ENCODE measurements at places on chromosomes 3 and 15.

GRCh38 chr3:60308808-60309207 is 942.4 kb downstream of the FHIT start:
- DNase-seq, result no peak

DNA sequence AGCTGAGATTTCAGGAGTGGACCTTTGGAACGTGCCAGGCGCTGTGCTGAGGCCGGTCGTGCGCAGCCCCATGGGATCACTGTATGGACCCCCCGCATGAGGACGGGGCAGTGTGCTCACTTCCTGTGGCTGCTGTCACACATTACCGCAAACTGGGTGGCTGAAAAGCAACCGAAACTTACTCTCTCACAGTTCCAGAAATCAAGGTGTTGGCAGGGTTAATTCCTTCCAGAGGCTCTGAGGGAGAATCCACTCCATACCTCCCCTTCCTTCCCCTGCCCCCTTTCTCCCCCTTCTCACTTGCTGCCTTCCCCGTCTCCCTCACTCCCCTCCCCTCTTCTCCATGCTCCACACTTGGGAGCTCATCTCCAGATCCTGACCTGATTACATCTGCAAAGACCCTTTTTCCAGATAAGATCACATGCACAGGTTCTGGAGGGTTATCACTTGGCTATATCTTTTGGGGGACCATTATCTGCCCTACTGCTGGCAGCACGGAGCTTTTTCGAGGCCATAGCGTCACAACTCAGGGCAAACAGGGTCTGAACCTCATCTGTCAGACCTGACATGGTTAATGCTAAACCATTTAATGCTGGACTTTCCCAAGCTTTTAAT is 41.2 kb downstream of the KLF13 start:
- DNase-seq, result no peak

DNA sequence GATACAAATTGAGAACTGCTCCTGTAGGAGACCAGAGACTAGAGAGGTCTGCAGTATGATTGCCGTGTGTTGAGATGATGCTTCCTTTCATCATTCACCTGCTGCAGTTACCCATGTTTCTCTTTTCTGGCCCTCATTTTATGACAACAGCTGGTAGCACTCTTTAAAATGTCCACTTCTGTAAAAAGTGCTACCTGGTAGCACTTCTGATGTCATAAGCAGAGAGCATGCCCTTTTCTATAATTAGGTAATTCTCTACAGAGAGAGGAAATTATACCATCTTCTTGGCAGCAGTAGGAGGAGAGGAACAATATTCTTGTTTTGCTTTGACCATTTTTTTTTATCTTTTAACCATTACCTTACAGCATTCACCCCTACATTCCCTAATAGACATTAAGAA is 123.8 kb downstream of the PPM1L start:
- no peak for DNase-seq

- no peak for DNase-seq
Observed at GRCh38 chr3:184648636-184649035, 63.2 kb downstream of the MAGEF1 start.

GRCh38 chr3:29755416-29755815 is 474.5 kb downstream of the RBMS3 start:
- DNase-seq, result no peak

DNA sequence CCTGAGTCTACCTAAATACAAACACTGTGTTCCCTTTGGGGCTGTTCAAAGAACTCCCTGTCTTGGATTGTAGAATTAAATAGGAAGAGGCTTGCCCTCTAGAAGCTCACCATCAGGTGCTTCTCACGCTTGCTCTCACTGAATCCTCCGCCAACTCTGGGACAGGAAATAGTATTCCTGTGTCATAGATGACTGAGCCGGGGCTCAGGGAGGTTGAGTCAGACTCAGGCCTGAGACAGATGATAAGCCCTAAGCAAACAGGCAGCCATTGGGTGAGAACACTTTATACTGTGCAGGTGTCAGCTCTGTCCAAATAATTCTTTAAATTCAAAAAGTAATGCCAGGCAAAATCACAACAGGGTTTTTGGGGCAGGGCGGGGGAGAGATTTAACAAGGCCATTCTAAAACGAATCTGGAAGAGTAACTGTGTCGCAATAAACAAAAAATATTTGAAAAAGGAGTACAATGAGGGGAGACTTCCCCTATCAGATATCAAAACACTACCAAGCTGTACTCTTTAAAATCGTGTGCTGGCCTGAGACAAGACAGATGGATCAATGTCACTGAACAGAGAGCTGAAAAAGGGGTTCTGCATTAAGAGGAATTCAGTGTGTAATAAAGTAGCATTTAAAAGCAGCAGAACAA is 59.0 kb downstream of the EPHB3 start:
- DNase-seq, result no peak

DNA sequence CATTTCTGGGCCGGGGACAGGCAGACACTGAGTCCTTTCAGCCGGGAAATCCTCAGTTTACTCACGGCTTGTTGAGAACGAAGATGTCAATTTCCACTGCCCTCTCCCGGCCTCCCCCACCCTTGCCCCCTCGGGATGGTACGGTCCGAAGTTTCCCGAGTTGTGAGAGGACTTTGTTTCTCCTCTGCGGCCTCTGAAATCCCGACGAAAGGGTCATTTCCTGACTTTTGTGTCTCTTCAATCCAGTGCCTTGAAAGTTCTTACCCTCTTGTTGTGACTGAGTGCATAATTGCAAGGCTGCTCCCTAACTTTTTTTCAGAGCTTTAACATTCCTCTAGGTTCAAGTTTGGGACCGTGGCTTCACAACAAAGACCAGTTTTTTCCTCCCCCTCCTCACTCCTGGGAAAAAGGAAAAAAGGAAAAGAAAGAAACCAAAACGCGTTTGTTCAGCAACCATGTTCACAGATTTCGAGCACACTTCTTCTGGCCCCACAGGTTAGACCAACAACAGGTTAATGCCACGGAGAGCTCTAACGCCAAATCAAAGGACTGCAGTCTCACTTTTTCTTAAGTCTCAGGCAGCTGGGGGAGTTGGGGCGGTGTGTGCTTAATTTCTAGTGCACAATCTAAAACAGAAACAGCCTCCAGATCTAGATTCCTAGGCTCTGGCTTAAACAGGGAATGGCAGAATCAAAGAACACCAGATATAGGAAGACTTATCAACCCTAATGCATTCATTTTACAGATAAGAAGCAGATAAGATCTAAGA is 138.9 kb downstream of the TMCO5A start:
- no peak for DNase-seq

DNA sequence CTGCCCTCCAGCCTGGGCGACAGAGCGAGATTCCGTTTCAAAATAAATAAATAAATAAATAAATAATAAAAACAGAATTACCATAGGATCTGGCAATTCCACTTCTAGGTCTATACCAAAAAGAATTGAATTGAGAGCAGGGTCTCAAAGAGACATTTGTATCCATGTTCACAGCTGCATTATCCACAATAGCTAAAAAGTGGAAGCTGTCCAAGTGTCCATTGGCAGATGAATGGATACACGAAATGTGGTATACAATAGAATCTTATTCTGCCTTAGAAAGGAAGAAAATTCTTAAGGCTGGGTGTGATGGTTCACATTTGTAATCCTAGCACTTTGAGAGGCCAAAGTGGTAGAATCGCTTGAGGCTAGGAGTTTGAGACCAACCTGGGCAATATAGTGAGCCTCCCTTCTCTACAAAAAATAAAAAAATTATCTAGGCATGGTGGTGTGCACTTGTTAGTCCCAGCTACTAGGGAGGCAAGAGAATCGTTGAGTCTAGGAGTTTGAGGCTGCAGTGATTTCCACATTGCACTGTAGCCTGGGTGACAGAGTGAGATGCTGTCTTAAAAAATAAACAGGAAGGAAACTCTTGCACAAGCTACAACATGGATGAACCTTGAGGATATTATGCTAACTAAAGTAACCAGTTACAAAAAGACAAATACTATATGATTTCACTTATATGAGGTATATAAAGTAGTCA is 24.2 kb downstream of the PFKFB4 start:
- DNase-seq, result no peak

DNA sequence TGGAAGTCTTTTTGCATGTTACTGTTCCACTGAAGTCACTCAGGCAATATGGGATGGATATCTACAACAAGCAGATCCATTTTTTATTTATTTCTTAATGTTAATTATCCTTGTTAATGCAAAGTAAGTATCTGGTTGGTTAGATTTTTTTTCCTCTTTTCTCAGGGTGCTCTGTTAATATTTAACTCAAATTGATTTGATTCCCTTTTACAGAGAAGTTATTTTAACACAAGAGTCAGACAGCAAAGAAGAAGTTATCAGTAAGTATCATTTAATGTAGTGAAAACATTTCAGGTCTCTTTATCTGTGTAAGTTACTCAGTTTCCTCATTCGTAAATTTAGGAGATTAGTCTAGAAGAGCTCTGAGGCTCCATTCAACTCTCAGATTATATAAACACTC is 34.3 kb downstream of the TBC1D23 start:
- DNase-seq, result no peak

- DNase-seq, result no peak
Observed at GRCh38 chr3:33313331-33313730, 36.1 kb downstream of the FBXL2 start.

DNA sequence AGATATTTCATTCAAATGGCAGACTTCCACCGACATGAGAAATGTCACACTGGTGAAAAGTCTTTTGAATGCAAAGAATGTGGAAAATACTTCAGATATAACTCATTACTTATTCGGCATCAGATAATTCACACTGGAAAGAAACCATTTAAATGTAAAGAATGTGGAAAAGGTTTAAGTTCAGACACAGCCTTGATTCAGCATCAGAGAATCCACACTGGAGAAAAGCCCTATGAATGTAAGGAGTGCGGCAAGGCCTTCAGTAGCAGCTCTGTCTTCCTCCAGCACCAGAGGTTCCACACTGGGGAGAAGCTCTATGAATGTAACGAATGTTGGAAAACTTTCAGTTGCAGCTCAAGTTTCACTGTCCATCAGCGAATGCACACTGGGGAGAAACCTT is 8.6 kb upstream of the ZNF621 start:
- no peak for DNase-seq

DNA sequence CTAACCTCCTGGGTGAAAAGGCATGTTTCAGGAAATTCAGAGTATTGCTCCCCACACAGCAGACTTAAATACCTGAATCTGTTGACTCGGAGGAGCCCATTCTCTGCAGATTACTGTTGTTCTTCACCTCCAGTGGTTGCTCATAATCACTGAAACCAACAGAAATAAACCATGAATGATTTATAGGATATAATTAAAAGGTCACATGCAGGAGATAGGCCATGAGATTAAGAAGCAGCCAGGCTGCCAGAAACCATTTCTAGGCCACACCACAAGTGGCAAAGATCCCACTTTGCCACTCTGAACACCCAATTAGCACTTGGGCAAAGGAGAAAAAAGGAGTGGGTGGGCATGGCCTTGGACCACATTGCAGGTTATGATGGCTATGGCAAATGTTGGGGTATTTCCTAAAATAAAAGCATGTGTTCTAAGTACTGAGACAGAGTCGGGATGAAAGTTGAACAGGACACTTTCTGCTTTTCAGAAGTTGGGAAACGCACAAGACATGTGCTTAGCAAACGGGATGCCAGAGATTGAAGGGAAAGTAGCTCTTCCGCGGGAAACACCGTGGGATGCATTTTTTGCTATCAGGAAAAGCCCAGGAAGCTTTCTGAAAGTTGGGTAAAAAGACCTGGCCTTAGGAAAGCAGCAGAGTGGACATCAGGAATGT is 1.5 kb downstream of the CDC25A start:
- no peak for DNase-seq

DNA sequence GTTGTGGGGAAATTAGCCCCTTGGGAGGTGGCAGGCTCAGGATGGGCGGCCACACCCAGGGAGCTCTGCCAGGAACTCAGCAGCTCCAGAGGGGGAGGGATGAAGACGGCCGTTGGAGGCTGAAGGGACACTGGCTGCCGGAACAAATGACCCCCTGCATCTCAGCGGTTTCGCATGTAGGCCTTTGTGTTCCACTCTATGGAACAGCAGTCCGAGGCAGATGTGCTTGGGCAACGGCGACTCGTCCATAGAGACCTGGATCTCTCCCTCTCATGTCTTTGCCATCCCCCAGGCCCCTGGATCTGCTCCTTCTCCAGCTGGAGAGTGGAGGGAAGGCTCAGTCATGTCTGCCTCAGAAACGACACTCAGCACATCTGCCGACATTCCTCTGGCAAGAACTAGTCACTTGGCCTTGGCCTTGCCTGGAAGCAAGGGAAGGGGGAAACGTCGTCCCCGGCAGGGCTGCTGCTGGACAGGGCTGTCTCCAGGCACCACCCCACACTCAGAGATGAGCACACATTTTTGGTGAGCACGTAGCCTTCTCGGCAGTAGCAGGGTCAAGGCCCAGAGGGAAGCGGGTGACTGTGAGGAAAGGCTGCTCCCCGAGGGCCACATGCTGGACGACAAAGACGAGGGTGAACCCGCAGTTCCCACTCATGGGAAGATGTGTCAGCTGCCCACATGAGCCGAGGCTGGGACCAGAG is 83.8 kb downstream of the ASB7 start:
- no peak for DNase-seq

GRCh38 chr3:46848271-46849044 is 14.8 kb downstream of the MYL3 start:
- no peak for DNase-seq

GRCh38 chr3:116417151-116417550 is 28.1 kb downstream of the LSAMP start:
- DNase-seq, result no peak

GRCh38 chr3:195178124-195178910 is 92.6 kb downstream of the XXYLT1 start:
- DNase-seq, result no peak

GRCh38 chr3:36969540-36970432 is 23.1 kb downstream of the EPM2AIP1 start:
- DNase-seq, result no peak

DNA sequence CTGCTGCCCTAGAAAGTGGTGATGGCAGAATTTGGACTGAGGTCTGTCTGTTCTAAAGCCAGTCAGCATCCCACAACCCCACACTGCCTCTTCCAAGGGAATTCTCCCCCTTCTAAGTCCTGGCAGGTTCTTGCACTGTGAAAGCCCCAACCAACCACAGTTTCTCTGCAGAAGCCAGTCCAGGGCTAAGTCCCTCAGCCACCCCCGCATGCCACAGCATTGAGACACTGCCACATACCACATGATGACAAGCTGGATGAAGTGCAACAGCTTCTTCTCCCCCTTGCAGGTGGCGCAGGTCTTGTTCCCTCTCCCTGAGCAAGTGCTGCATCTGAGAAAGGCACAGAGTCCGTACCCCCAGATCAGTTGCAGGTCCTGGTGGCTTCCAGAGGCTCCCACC is 18.6 kb downstream of the SSUH2 start:
- no peak for DNase-seq

- no peak for DNase-seq
Observed at GRCh38 chr3:26515351-26515750, 107.2 kb upstream of the LRRC3B start.

DNA sequence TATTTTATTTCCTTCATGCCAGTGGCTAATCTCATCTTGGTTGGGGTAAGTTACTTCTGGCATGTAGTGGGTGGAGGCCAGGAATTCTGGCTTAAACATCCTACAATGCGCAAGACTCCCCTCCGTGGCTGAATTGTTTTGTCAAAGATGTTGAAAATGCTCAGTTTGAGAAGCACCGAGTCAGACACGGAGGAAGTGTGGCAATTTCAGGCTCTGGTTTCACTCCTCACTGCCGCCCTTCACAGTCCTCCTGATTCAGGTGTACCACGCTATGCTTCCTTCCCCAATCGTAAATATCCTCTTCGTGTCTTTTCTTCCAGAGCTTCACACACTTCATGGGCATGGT is 150.7 kb downstream of the OPA1 start:
- DNase-seq, result no peak

GRCh38 chr3:158617982-158618875 is 26.1 kb upstream of the GFM1 start:
- no peak for DNase-seq

Measured in cortex of kidney (tissue), 1 donor.